ENCODE measurements at places on chromosomes 6 and 20. TPM values are rescaled to one million over a fixed set of nuclear protein-coding genes. Genes with fewer than 3 reads are reported as not detected.

DNA sequence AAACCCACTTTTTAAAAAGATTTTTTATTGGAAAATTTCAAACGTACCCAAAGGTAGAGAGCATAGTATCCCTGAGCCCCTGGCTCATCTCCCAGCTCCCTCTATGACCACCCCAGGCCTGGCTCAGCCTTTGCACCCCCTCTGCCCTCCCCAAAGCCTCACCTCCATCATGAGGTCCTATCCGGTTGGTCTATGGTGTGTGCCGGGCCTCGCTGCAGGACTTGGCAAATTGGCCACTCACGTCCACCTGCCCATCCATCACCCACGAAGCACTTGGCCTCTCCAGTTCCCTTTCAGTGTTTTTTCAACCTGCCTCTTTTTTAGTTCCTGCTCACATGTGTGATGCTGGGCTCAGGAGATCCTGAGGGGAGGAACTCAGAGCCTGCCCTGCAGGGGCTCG, 147.4 kb downstream of the CDH4 start:
- no peaks in the 10 kb centered on the region for H3K4me1 ChIP-seq
- no peak overlapping the region for H3K4me3 ChIP-seq
- H3K36me3 ChIP-seq: no peaks in the 10 kb centered on the region
- no peak overlapping the region for H3K27ac ChIP-seq
- DNase-seq: no peak
- peaks cover 6% of the 10 kb centered on the region for H3K27me3 ChIP-seq

DNA sequence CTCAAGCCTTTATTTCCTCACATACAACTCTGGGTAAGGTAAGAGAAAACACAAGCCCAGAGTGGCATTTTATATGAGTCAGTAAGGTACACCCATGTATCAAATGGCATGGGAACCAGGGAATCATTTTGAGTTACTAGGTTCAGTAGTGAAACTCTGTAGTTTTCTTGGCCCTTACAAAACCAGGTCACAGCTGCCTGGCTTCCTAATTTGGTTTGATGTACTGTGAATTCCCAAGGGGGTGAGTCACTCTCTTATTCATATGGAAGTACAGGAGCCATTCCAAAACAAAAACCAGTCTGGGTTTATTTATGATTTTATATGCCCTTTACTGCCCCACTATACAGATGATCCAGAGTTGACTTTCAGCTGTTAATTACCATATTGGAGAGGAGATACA, 70.7 kb downstream of the PDE7B start:
- no peak overlapping the region for H3K27ac ChIP-seq
- no peak for DNase-seq
- no peak overlapping the region for H3K4me3 ChIP-seq
- H3K27me3 ChIP-seq: no peaks in the 10 kb centered on the region
- H3K4me1 ChIP-seq: no peaks in the 10 kb centered on the region
- H3K36me3 ChIP-seq: no peaks in the 10 kb centered on the region

- no peak overlapping the region for H3K4me3 ChIP-seq
- H3K27ac ChIP-seq: no peak overlapping the region
- no peaks in the 10 kb centered on the region for H3K27me3 ChIP-seq
- peaks cover 10% of the 10 kb centered on the region for H3K4me1 ChIP-seq
- DNase-seq: no peak
These were observed 6.5 kb downstream of the STX7 start for GRCh38 chr6:132506461-132506860.

GRCh38 chr6:154053141-154053540, 14.1 kb downstream of the OPRM1 start:
- H3K36me3 ChIP-seq: no peaks in the 10 kb centered on the region
- no peak for DNase-seq
- no peak overlapping the region for H3K4me3 ChIP-seq
- no peaks in the 10 kb centered on the region for H3K4me1 ChIP-seq
- no peak overlapping the region for H3K27ac ChIP-seq

- no peak overlapping the region for H3K4me3 ChIP-seq
- peaks cover 63% of the 10 kb centered on the region for H3K27me3 ChIP-seq
- H3K4me1 ChIP-seq: no peaks in the 10 kb centered on the region
- H3K27ac ChIP-seq: no peak overlapping the region
These were observed 295.7 kb downstream of the PHACTR1 start for GRCh38 chr6:13012296-13012695.

DNA sequence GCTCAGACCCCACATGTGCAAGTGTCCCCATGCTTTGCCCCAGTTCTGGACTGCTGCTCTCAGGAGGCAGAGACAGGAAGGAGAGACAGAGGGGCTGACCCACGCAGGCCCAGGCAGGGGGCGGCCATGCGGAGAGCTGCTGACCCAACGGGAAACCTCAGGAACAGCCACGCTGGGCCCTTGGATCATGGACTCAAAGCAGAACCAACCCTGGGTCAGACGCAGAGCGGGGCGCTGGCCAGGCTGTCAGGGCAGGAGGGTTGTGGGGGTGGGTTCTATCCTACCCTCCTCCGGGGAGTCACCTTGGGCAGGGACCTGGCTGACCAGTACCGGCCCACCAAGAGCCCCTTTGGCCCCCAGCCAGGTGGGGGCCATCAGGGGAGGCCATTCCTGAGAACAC, 2.0 kb downstream of the KCNQ2 start:
- no peaks in the 10 kb centered on the region for H3K36me3 ChIP-seq
- no peak overlapping the region for H3K27ac ChIP-seq
- H3K4me1 ChIP-seq: peaks cover 40% of the 10 kb centered on the region
- DNase-seq: no peak
- H3K4me3 ChIP-seq: no peak overlapping the region
- peaks cover 38% of the 10 kb centered on the region for H3K27me3 ChIP-seq

DNA sequence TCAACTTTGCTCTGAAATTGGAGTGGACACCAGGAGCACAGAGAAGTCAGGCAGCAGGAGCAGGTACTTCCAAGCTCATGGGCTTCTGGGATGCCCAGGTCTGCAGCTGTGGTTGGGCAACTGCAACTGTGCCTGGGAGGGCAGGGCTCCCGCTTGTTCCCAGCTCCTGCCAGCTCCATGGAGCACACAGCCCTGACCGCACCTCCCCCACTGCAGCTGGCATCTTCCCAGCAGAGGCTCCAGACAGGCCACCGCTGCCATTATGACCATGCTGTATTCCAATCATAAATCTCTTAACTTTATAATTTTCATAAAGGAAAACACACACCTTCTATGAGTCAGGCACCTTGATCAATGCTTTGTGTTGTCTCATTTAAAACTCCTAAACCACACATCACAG, 36.9 kb downstream of the STK38 start:
- no peak overlapping the region for H3K4me3 ChIP-seq
- H3K27me3 ChIP-seq: no peaks in the 10 kb centered on the region
- no peak overlapping the region for H3K27ac ChIP-seq
- peaks cover 45% of the 10 kb centered on the region for H3K36me3 ChIP-seq
- no peaks in the 10 kb centered on the region for H3K4me1 ChIP-seq

- DNase-seq: no peak
- H3K27me3 ChIP-seq: no peaks in the 10 kb centered on the region
- no peak overlapping the region for H3K4me3 ChIP-seq
- no peaks in the 10 kb centered on the region for H3K36me3 ChIP-seq
These were observed 152.3 kb upstream of the CDH4 start for GRCh38 chr20:61099806-61100205.

DNA sequence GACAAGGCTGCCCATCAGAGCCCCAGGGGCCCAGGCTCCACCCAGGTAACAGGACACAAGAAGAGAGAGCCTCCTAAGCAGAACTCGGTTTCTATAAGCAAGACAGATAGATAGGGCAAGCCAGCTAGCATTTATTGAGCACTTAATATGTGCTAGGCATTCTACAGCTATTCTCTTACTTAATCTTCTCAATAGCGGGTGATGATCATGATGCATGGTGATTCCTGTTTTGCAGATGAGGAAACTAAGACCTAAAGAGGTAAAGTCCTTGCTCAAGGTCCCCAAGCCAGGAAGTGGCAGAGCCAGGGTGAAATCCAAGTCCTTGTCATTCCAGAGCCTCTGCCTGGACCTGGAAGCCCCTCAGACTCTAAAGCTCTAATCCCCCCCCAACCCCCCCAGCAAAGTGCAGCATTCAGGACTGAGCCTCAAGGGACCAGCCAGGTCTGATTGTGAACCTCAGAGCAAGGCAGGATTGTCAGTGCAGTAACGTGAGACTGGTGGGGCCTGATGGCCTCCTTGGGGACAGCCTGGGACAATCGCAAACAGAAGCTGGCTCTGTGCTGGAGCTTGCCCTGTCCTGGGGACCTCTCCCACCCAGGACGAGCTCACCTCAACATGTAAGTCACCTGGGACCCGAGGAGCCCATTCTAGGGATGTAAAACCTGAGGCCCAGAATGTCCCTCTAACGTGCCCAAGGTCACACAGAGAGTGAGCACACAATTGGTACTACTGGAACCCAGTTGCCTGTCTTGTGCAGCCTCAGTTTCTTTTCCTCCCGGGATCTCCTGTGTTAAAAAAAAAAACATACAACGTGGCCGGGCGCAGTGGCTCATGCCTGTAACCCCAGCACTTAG, 48.4 kb upstream of the PTGIS start:
- DNase-seq: no peak
- H3K4me3 ChIP-seq: no peak overlapping the region
- peaks cover 12% of the 10 kb centered on the region for H3K4me1 ChIP-seq
- H3K36me3 ChIP-seq: no peaks in the 10 kb centered on the region

GRCh38 chr20:48411919-48412522, 415.8 kb downstream of the PREX1 start:
- no peak for DNase-seq
- H3K36me3 ChIP-seq: no peaks in the 10 kb centered on the region
- no peaks in the 10 kb centered on the region for H3K4me1 ChIP-seq
- H3K4me3 ChIP-seq: no peak overlapping the region
- H3K27me3 ChIP-seq: peaks cover 2% of the 10 kb centered on the region
- H3K27ac ChIP-seq: no peak overlapping the region

DNA sequence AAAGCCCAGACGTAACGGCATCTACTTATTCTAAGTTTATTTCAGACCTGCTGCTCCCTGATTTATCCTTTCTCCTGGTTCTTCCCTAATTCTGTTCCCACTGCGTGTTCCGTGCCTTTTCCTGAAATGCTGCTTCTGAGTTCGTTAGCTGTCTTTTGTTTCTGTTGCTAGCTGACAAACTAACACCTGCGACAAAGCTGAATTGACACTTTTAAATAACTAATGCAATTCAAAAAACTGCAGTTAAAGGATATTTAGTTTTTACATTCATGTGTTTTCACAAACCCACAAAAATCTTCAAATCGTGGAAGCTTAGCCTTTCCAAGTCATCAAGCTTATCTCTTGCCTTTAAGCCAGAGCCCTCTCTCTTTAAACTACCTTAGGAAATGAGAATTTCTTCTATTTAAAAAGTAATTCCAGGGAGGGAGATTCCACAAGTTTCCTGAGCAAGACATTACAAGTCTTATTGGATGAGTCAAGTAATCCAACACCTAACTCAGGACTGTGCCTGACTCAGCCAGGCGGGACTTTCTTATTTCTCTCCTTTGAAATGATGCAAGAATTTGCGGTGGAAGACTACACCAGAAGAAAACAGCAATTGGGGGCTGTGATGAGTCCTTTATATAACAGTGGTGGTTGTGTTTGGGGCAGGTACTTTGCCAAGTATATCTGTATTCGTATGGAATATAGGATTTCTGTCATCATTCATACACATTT, 6.3 kb downstream of the ADTRP start:
- H3K4me1 ChIP-seq: peaks cover 24% of the 10 kb centered on the region
- H3K27me3 ChIP-seq: no peaks in the 10 kb centered on the region
- DNase-seq: peak; percentile 36
- H3K27ac ChIP-seq: no peak overlapping the region
- no peaks in the 10 kb centered on the region for H3K36me3 ChIP-seq
- no peak overlapping the region for H3K4me3 ChIP-seq

GRCh38 chr6:5334341-5334740, 73.0 kb downstream of the FARS2 start:
- H3K27ac ChIP-seq: no peak overlapping the region
- DNase-seq: no peak
- H3K4me1 ChIP-seq: no peaks in the 10 kb centered on the region
- no peaks in the 10 kb centered on the region for H3K36me3 ChIP-seq
- H3K4me3 ChIP-seq: no peak overlapping the region

- no peaks in the 10 kb centered on the region for H3K36me3 ChIP-seq
- H3K4me1 ChIP-seq: peaks cover 40% of the 10 kb centered on the region
- DNase-seq: no peak
- H3K27me3 ChIP-seq: no peaks in the 10 kb centered on the region
- H3K27ac ChIP-seq: no peak overlapping the region
These were observed 12.9 kb upstream of the MCM3 start for GRCh38 chr6:52297433-52297832.

DNA sequence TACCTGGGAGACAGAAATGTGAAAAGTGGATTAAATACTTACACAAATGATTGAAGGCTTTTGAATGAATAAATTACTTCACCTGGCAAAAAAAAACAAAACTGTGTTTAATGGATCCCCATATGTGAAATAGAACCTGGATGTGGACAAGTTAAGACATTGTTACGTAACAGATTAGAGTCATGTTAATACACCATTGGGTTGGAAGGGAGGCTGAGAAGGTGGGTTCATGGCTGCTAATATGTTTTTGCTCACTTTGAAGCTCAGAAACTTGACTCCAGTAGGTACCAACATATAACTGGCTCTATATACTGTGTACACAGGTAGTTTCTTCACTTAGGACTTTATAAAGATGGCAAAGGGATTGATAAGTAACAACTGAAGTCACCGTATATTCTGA, 21.4 kb upstream of the TENT5A start:
- no peaks in the 10 kb centered on the region for H3K27me3 ChIP-seq
- DNase-seq: no peak
- no peak overlapping the region for H3K27ac ChIP-seq
- no peaks in the 10 kb centered on the region for H3K4me1 ChIP-seq

DNA sequence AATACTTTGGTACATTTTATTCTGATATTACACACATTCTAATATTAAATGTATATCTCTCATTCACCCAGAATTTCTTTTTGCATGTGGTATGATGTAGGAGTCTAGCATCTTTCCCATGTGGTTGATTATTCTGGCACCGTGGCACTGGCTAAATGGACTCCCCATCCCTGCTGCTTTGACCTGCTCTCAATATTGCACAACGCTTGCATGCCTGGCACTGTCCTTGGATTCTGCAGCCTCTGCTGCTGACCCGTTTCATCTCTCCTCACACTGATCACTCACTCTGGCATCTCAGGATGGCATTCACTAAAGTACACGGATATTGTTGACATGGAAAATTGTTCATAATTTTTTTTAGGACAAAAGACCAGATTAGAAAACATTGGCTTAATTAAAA, 11.5 kb upstream of the DACT2 start:
- no peaks in the 10 kb centered on the region for H3K4me1 ChIP-seq
- H3K27ac ChIP-seq: no peak overlapping the region
- DNase-seq: no peak
- no peak overlapping the region for H3K4me3 ChIP-seq

The FAM83B gene
- not detected for polyA plus RNA-seq

The MYBL2 gene
- 80.2 TPM for polyA plus RNA-seq

The BMP2 gene
- 0.07 TPM for polyA plus RNA-seq

The EPPIN gene
- not detected for polyA plus RNA-seq

The BHLHE23 gene
- polyA plus RNA-seq: not detected

The TTK gene
- polyA plus RNA-seq: 33.3 TPM

The EYA2 gene
- polyA plus RNA-seq: not detected

The PCK1 gene
- 0.46 TPM for polyA plus RNA-seq

All from K562 (cell line).